ENCODE measurements at places on chromosomes 7 and 10.

- no peaks in the 10 kb centered on the region for H3K27me3 ChIP-seq
- no peak for DNase-seq
- no peaks in the 10 kb centered on the region for H3K36me3 ChIP-seq
- H3K27ac ChIP-seq: no peak overlapping the region
- H3K4me3 ChIP-seq: no peak overlapping the region
Measured at GRCh38 chr10:113028456-113029440, 78.7 kb downstream of the TCF7L2 start.

DNA sequence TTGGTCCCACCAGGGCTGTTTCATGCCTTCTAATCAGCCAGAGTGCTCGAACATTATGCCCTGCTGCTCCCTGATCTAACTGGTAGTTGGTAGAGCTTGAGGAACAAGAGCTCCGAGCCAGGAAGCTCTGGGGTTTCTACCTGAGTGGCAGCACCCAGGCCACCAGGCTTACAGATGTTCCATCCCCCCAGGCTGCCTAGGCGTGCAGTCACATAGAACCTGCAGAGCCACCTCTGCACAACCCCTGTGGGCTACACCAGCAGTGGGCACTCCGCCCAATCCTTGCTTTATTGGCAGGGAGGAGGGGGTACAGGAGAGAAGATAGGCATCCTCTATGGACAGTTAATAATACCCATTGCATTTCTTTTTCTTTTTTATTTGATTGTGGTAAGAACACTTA lies 21.8 kb downstream of the MAP3K8 start:
- H3K36me3 ChIP-seq: peaks cover 4% of the 10 kb centered on the region
- no peaks in the 10 kb centered on the region for H3K4me1 ChIP-seq
- H3K27ac ChIP-seq: peak overlapping the region; percentile 17

- H3K4me3 ChIP-seq: no peak overlapping the region
- H3K27me3 ChIP-seq: no peaks in the 10 kb centered on the region
- no peak for DNase-seq
- H3K4me1 ChIP-seq: no peaks in the 10 kb centered on the region
- H3K27ac ChIP-seq: no peak overlapping the region
Measured at GRCh38 chr7:86863452-86863851, 196.0 kb downstream of the ELAPOR2 start.

DNA sequence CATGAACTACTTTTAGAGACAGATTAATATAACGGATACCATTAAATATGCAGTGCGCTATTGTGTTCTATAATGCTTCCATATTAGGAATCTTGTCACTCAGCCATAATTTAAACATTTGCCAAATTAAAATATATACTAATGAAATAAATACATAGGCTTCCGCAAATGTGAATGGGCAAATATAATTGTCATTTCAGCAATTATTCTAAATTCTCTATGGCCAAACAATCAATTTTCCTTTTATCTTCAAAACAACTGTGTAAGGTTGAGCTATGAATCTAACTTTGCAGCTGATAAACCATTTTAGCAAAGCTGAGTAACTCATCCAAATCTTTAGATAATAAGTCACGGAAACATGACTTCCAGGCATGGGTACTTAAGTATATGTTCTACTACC lies 20.7 kb upstream of the TSPAN13 start:
- H3K27ac ChIP-seq: no peak overlapping the region
- no peaks in the 10 kb centered on the region for H3K36me3 ChIP-seq
- DNase-seq: no peak
- H3K4me3 ChIP-seq: no peak overlapping the region
- H3K27me3 ChIP-seq: no peaks in the 10 kb centered on the region
- H3K4me1 ChIP-seq: no peaks in the 10 kb centered on the region

- H3K27ac ChIP-seq: no peak overlapping the region
Measured at GRCh38 chr7:149104749-149105148, 14.2 kb upstream of the ZNF786 start.

- no peaks in the 10 kb centered on the region for H3K27me3 ChIP-seq
- no peaks in the 10 kb centered on the region for H3K4me1 ChIP-seq
- DNase-seq: no peak
- no peak overlapping the region for H3K27ac ChIP-seq
- no peak overlapping the region for H3K4me3 ChIP-seq
Measured at GRCh38 chr7:32531402-32531801, 36.1 kb downstream of the AVL9 start.

DNA sequence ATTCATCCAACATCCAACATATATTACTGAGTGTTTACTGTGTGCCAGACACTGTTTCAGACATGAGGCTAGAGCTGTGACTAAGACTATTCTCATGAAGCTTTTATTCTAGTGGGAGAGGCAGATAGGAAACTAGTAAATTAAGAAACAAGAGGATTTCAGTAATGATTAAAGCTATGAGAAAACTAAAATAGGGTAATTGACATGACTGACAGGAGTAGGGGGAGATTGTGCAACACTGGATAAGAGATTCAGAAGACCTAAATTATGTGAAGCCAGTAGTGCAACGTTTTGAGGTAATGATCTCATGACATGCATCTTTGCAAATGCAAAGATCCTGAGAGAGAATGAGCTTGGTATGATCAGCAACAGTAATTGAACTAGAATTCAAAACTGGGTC lies 48.6 kb upstream of the MKLN1 start:
- no peak for DNase-seq
- no peaks in the 10 kb centered on the region for H3K27me3 ChIP-seq
- no peak overlapping the region for H3K4me3 ChIP-seq
- H3K27ac ChIP-seq: no peak overlapping the region
- no peaks in the 10 kb centered on the region for H3K36me3 ChIP-seq

DNA sequence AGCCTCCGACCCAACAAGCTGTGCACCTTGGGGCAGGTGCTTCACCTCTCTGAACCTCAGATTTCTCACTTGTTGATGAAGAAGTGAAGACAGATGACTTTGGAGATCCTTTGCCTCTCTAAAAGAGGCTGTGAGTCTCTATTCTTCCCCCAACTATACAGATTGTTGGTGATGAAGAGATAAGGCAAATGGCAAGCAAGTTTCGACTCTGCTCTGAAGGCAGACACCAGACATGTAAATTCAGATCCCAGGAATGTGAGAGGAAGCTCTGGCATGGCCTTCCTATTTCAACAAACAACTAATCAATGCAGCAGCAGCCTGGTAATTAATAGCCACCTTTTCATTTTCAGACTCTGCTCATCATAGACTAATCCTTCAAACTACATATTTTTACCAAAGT lies 74.2 kb upstream of the EGR2 start:
- H3K27me3 ChIP-seq: no peaks in the 10 kb centered on the region
- H3K36me3 ChIP-seq: no peaks in the 10 kb centered on the region
- no peak overlapping the region for H3K4me3 ChIP-seq
- DNase-seq: no peak
- no peak overlapping the region for H3K27ac ChIP-seq

- H3K4me1 ChIP-seq: no peaks in the 10 kb centered on the region
- no peaks in the 10 kb centered on the region for H3K36me3 ChIP-seq
- H3K27ac ChIP-seq: peak overlapping the region; percentile 80
- H3K27me3 ChIP-seq: no peaks in the 10 kb centered on the region
Measured at GRCh38 chr7:43905956-43906330, 453 bp downstream of the URGCP start.

DNA sequence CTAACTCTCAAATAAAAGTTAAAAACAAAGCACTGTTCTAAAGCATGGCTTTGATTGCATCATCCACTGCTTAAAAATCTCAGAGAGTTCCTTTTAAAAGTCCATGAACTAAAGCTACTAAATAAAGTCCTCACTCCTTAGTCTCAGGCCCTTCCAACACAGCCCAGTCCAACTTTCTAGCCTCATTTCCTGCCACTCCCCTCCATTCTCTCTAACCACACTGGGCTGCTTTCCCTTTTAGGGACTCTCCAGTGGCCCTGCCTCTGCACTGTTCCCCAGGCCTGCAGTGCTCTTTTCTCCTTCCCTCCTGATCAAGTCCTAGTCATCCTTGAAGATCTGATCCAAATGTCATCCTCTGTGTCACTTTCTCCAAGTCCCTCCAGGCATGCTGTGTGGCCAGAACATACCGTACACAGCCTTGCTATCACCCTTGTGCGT lies 56.9 kb upstream of the PPP1R3C start:
- H3K4me1 ChIP-seq: no peaks in the 10 kb centered on the region
- H3K4me3 ChIP-seq: no peak overlapping the region
- no peak for DNase-seq
- H3K27ac ChIP-seq: peak overlapping the region; percentile 30

- H3K27ac ChIP-seq: no peak overlapping the region
- no peak overlapping the region for H3K4me3 ChIP-seq
- no peaks in the 10 kb centered on the region for H3K36me3 ChIP-seq
- H3K4me1 ChIP-seq: no peaks in the 10 kb centered on the region
- no peak for DNase-seq
Measured at GRCh38 chr10:22874189-22874854, 53.5 kb upstream of the ARMC3 start.

DNA sequence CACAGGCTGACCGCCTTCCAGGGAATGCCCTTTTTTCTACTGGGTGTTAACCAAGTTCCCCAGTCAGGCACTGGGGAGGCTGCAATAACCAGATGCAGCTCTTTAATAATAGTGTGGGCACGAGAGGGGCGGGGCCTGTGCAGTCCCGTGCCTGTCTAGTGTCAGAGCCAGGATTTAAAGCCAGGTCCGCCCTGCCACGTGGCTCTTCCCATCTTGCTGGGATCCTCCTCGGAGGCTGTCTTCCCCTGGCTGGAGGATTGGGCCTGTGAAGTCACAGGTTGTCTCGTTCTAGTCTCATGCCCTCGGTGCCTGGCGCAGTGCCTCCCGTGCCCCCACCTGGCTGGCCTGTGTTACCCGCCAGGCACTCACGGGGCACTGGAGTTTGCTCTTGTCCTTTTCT lies 25.2 kb downstream of the TMEM120A start:
- peak overlapping the region; percentile 74 for H3K27ac ChIP-seq
- no peak overlapping the region for H3K4me3 ChIP-seq
- H3K36me3 ChIP-seq: no peaks in the 10 kb centered on the region

- H3K27me3 ChIP-seq: peaks cover 4% of the 10 kb centered on the region
- no peak for DNase-seq
- H3K4me1 ChIP-seq: no peaks in the 10 kb centered on the region
- no peak overlapping the region for H3K27ac ChIP-seq
- no peak overlapping the region for H3K4me3 ChIP-seq
Measured at GRCh38 chr10:133590970-133591359, 25.6 kb upstream of the SYCE1 start.

- DNase-seq: no peak
- H3K4me3 ChIP-seq: no peak overlapping the region
- H3K4me1 ChIP-seq: no peaks in the 10 kb centered on the region
Measured at GRCh38 chr7:143322760-143323633, 7.1 kb downstream of the CLCN1 start.

- no peak for DNase-seq
- H3K27ac ChIP-seq: no peak overlapping the region
- H3K27me3 ChIP-seq: no peaks in the 10 kb centered on the region
- no peaks in the 10 kb centered on the region for H3K4me1 ChIP-seq
Measured at GRCh38 chr7:107672183-107672582, 11.6 kb downstream of the SLC26A4 start.

GRCh38 chr10:11881477-11882417 lies 58.6 kb downstream of the PROSER2 start:
- H3K4me1 ChIP-seq: no peaks in the 10 kb centered on the region
- H3K27ac ChIP-seq: no peak overlapping the region
- H3K36me3 ChIP-seq: no peaks in the 10 kb centered on the region
- no peaks in the 10 kb centered on the region for H3K27me3 ChIP-seq
- DNase-seq: no peak

- no peak for DNase-seq
- H3K4me1 ChIP-seq: no peaks in the 10 kb centered on the region
- no peak overlapping the region for H3K4me3 ChIP-seq
- no peaks in the 10 kb centered on the region for H3K36me3 ChIP-seq
Measured at GRCh38 chr7:102451371-102452054, 13.2 kb downstream of the ALKBH4 start.

- H3K36me3 ChIP-seq: no peaks in the 10 kb centered on the region
- no peak overlapping the region for H3K4me3 ChIP-seq
- no peaks in the 10 kb centered on the region for H3K4me1 ChIP-seq
- H3K27ac ChIP-seq: no peak overlapping the region
Measured at GRCh38 chr10:133180965-133181639, 21.1 kb downstream of the KNDC1 start.

GRCh38 chr10:119100434-119101238 lies 3.3 kb upstream of the DENND10 start:
- peak overlapping the region; percentile 31 for H3K27ac ChIP-seq
- no peaks in the 10 kb centered on the region for H3K4me1 ChIP-seq
- peak; percentile 63 for DNase-seq
- H3K27me3 ChIP-seq: no peaks in the 10 kb centered on the region
- no peaks in the 10 kb centered on the region for H3K36me3 ChIP-seq
- H3K4me3 ChIP-seq: no peak overlapping the region

DNA sequence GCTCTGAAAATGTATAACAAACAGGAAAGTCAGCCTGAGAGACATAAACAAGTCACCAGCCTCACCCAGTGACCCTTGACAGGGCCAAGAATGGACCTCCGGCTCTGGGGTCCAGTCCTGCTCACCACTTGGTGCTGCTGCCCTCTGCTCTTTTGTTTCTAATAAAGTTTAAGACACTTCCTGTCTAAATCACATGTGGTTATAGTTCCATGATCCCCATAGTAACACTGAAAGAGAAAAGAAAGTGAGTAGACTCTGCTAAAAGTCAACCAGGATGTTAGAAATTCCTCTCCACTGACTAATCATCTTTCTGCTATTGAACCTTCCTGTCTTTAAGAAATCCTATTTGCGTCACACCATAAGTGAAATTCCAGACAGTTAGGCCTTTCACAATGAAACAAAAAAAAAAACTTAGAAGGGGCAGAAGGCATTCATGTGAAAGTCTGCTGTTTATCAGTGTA lies 179.2 kb upstream of the BET1 start:
- H3K4me1 ChIP-seq: no peaks in the 10 kb centered on the region
- H3K27me3 ChIP-seq: no peaks in the 10 kb centered on the region
- no peak overlapping the region for H3K27ac ChIP-seq
- no peaks in the 10 kb centered on the region for H3K36me3 ChIP-seq

DNA sequence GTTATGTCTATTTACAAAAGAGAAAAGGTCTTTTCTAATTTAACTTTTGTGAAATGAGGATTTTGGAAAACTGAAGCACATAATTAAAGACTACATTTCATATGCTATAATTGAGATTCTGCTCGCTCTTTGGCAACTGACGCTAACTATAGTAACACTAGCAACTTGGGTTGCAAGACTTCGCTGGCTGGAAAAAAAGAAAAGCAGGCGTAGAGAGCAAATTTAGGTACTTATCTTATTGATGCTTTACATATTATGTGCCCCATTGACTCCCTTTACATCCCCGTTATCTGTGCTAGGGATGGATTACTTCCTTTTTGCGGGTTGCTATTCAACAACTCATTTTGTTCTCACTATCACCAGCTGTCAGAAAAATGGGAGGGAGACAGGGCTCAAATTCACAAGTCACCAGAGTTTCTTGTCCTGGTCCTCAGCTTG lies 10.5 kb downstream of the SEMA3C start:
- H3K4me1 ChIP-seq: no peaks in the 10 kb centered on the region
- no peak overlapping the region for H3K27ac ChIP-seq
- H3K4me3 ChIP-seq: no peak overlapping the region
- DNase-seq: no peak
- H3K36me3 ChIP-seq: no peaks in the 10 kb centered on the region

GRCh38 chr10:50421026-50421719 lies 169.9 kb upstream of the ASAH2 start:
- no peak for DNase-seq
- H3K4me3 ChIP-seq: no peak overlapping the region
- H3K27me3 ChIP-seq: no peaks in the 10 kb centered on the region
- H3K4me1 ChIP-seq: no peaks in the 10 kb centered on the region
- H3K36me3 ChIP-seq: no peaks in the 10 kb centered on the region

- H3K27me3 ChIP-seq: no peaks in the 10 kb centered on the region
- peak; percentile 36 for DNase-seq
- H3K36me3 ChIP-seq: no peaks in the 10 kb centered on the region
- no peaks in the 10 kb centered on the region for H3K4me1 ChIP-seq
- H3K27ac ChIP-seq: no peak overlapping the region
- H3K4me3 ChIP-seq: no peak overlapping the region
Measured at GRCh38 chr10:99560277-99561126, 27.8 kb downstream of the NKX2-3 start.

- H3K4me3 ChIP-seq: no peak overlapping the region
- no peak for DNase-seq
- no peak overlapping the region for H3K27ac ChIP-seq
- no peaks in the 10 kb centered on the region for H3K4me1 ChIP-seq
Measured at GRCh38 chr10:60626037-60626436, 152.2 kb upstream of the CDK1 start.
